SJSA1 (cell line): ENCODE measurements at places on chromosomes 7 and 10.
A peak's percentile ranks its signal among the peaks of the same experiment; 100 is the strongest.

- no peak for DNase-seq
- H3K36me3 ChIP-seq = peaks cover 11% of the 10 kb centered on the region
- H3K4me1 ChIP-seq = peaks cover 10% of the 10 kb centered on the region
- no peak overlapping the region for H3K4me3 ChIP-seq
- no peaks in the 10 kb centered on the region for H3K27me3 ChIP-seq
- H3K27ac ChIP-seq = no peak overlapping the region
These were observed 181.7 kb downstream of the MYOF start for GRCh38 chr10:93300288-93300917.

GRCh38 chr7:876077-876971 lies at the start of gene GET4:
GET4 (plus strand) TSS chr7:876554; CDS start chr7:876646, 92 bp downstream.
- no peaks in the 10 kb centered on the region for H3K27me3 ChIP-seq
- H3K27ac ChIP-seq = peak within 1 kb of the TSS; percentile 83
- peak within 1 kb of the TSS; percentile 100 for H3K4me3 ChIP-seq
- DNase-seq = peak; percentile 94
- H3K4me1 ChIP-seq = peaks cover 11% of the 10 kb centered on the region

GRCh38 chr7:3069771-3070449 lies 26.2 kb upstream of the CARD11 start:
- no peaks in the 10 kb centered on the region for H3K36me3 ChIP-seq
- no peaks in the 10 kb centered on the region for H3K4me1 ChIP-seq
- peaks cover 5% of the 10 kb centered on the region for H3K27me3 ChIP-seq
- no peak overlapping the region for H3K27ac ChIP-seq

- no peaks in the 10 kb centered on the region for H3K27me3 ChIP-seq
- H3K36me3 ChIP-seq = no peaks in the 10 kb centered on the region
These were observed 228.8 kb downstream of the PTEN start for GRCh38 chr10:88092265-88092664.

GRCh38 chr10:52226197-52226847 lies 87.8 kb upstream of the DKK1 start:
- H3K27ac ChIP-seq = no peak overlapping the region
- no peaks in the 10 kb centered on the region for H3K36me3 ChIP-seq
- DNase-seq = no peak
- H3K4me1 ChIP-seq = no peaks in the 10 kb centered on the region

DNA sequence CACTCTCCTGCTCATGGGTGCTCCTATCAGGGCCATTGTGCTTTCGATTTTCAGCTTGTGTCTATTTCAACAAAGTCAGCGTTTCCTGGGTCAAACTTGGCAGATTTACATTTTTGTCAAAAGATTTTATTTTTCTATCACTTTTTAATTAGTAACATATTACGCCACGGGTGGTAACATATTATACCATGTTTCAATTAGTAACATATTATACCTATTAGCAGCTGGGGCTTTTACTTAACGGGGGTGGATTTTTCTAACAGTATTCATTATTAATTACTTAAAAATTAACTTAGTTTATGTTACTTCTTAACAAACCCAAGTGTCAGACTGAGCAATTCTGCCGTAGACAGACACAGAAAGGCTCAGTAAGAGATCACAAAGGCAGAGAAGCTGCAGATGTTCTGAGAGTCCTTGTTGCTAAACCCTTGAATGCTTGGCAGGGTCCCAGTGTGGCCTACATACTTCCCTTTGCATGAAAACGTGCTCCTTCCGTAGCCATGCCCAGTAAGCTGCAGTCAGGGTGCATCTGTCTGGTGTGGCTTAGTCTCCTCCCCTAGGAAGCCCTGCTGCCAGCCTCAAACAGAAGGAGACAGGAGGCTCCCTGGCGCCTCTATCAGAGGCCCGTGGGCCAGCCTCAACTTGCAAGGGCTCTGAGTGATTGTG lies 263.1 kb upstream of the CXCL12 start:
- H3K4me3 ChIP-seq = no peak overlapping the region
- no peaks in the 10 kb centered on the region for H3K36me3 ChIP-seq
- DNase-seq = no peak
- no peak overlapping the region for H3K27ac ChIP-seq
- no peaks in the 10 kb centered on the region for H3K4me1 ChIP-seq

- H3K4me3 ChIP-seq = no peak overlapping the region
- no peak overlapping the region for H3K27ac ChIP-seq
- no peaks in the 10 kb centered on the region for H3K27me3 ChIP-seq
- DNase-seq = no peak
- peaks cover 34% of the 10 kb centered on the region for H3K4me1 ChIP-seq
These were observed 155.7 kb upstream of the TNS3 start for GRCh38 chr7:47737601-47738000.

DNA sequence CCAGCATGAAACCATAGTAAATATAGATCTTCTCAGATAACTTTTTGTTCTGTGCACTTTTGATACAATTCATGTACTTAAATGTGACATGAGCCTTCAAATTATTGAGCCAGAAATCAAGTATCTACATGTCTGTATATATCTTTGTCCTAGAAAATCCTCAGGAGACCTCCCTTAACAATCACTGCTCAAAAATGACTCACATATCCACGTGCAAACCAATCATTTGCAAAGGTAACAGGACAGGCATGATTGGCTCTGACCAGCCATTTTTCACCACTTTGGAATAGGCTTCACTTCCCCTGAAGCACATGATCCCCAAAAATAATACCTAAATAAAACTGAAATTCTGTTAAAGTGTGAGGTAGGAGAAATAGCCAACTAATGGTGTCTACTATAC lies 902.5 kb downstream of the PCDH15 start:
- no peak for DNase-seq
- H3K36me3 ChIP-seq = no peaks in the 10 kb centered on the region
- no peak overlapping the region for H3K27ac ChIP-seq
- no peaks in the 10 kb centered on the region for H3K4me1 ChIP-seq
- no peak overlapping the region for H3K4me3 ChIP-seq
- H3K27me3 ChIP-seq = no peaks in the 10 kb centered on the region

- H3K27ac ChIP-seq = no peak overlapping the region
- H3K4me3 ChIP-seq = no peak overlapping the region
- no peaks in the 10 kb centered on the region for H3K36me3 ChIP-seq
- DNase-seq = no peak
These were observed 166.5 kb downstream of the TFEC start for GRCh38 chr7:115864082-115864481.

- peaks cover 9% of the 10 kb centered on the region; the same call in 1 of the 2 replicates for H3K4me1 ChIP-seq
- H3K27ac ChIP-seq = peak overlapping the region; percentile 87
- no peaks in the 10 kb centered on the region for H3K27me3 ChIP-seq
- H3K4me3 ChIP-seq = peak overlapping the region; percentile 92
- peak; percentile 62 for DNase-seq
- 0 out of 2 replicates have a peak, but pooled peaks cover 2% of the 10 kb centered on the region for H3K36me3 ChIP-seq
These were observed 646 bp downstream of the SGCE start for GRCh38 chr7:94655126-94655847.

DNA sequence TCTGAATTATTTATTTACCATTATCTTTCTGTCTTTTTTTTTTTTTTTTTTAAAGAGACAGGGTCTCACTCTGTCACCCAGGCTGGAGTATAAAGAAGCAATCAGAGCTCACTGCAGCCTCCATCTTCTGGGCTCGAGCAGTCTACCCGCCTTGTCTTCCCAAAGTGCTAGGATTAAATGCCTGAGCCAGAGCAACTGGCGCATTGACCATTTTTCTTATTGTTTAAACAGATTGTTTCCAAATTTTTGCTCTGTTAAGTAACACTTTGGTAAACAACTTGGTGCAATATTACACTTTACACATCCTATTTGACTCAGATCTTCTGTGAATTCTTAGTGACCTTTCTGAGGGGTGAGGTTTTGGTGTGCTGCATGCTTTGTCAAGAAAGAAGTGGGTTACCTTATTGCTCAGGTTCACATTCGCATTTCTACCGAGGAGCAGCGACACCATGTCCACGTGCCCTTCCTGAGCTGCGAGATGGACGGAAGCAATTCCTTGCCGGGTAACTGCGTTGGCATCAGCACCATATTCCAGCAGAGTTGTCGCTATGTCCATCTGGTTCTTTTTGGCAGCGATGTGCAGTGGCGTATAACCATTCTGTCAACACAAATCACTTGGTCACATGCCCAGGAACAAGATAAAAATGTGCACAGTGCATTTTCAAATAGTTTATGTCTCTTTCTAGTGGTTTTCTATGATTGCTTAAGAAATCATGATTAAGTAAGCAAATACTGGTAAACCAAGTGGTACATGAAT lies 203.2 kb downstream of the ANK3 start:
- no peaks in the 10 kb centered on the region for H3K36me3 ChIP-seq
- no peak overlapping the region for H3K4me3 ChIP-seq
- no peak overlapping the region for H3K27ac ChIP-seq
- H3K27me3 ChIP-seq = no peaks in the 10 kb centered on the region
- no peaks in the 10 kb centered on the region for H3K4me1 ChIP-seq

DNA sequence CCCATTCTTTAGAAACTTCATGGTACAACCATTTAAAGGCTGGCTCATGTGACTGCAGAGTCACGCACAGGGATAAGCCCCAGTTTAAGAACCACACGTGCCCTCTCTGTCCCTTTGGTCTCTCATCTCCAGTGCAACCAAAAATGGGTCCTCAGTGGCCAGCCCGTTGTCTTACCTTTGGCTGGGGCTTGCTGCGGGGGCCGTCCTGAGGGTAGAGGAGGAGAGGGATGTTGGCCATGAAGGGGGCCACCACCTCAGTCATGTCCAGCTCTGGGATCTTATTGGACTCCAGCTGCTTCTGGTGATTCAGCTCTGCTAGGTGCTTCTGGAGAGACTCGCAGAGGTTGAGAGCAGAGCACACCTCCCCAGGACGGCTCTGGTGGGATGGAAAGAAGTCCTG lies 22.3 kb downstream of the PSAP start:
- H3K36me3 ChIP-seq = peaks cover 89% of the 10 kb centered on the region
- H3K4me3 ChIP-seq = no peak overlapping the region
- 0 out of 2 replicates have a peak, but pooled peaks cover 4% of the 10 kb centered on the region for H3K4me1 ChIP-seq
- H3K27ac ChIP-seq = no peak overlapping the region
- DNase-seq = no peak
- H3K27me3 ChIP-seq = no peaks in the 10 kb centered on the region

- no peak overlapping the region for H3K4me3 ChIP-seq
- no peak for DNase-seq
- no peak overlapping the region for H3K27ac ChIP-seq
- H3K36me3 ChIP-seq = 0 out of 2 replicates have a peak, but pooled peaks cover 4% of the 10 kb centered on the region
- H3K27me3 ChIP-seq = no peaks in the 10 kb centered on the region
- peaks cover 3% of the 10 kb centered on the region for H3K4me1 ChIP-seq
These were observed 6.9 kb upstream of the PSMG3 start for GRCh38 chr7:1576521-1577253.

DNA sequence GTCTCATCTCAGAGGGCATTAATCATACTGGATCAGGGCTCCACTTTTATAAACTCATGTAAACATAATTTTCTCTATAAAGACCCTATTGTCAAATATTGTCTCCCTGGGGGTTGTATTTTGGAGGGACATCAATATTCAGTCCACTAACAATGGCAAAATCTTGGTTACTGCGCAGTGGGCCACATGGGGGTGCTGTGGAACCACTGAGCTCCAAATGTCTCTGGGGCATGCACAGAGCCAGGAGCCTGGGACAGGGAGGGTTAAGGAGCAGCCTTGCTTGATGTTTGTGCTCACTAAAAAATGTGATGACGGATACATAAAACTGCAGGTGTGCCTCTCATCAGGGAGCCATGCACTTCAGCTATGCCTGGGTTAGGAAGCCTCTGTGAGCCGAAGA lies 62.1 kb upstream of the PRSS58 start:
- H3K4me3 ChIP-seq = no peak overlapping the region
- no peaks in the 10 kb centered on the region for H3K36me3 ChIP-seq
- no peak for DNase-seq
- H3K27ac ChIP-seq = no peak overlapping the region
- no peaks in the 10 kb centered on the region; the same call in 1 of the 2 replicates for H3K27me3 ChIP-seq
- no peaks in the 10 kb centered on the region for H3K4me1 ChIP-seq

GRCh38 chr7:74258639-74259038 lies 4.4 kb upstream of the RFC2 start:
- H3K4me3 ChIP-seq = no peak overlapping the region
- peaks cover 33% of the 10 kb centered on the region for H3K4me1 ChIP-seq
- no peaks in the 10 kb centered on the region for H3K27me3 ChIP-seq
- 0 out of 2 replicates have a peak, but pooled peaks cover 3% of the 10 kb centered on the region for H3K36me3 ChIP-seq
- no peak overlapping the region for H3K27ac ChIP-seq
